Hepatic stellate cell (primary cell): ENCODE measurements at places on chromosomes 7 and 10.

- no peak for DNase-seq
Observed at GRCh38 chr10:109996225-109996624, 11.6 kb upstream of the ADD3 start.

DNA sequence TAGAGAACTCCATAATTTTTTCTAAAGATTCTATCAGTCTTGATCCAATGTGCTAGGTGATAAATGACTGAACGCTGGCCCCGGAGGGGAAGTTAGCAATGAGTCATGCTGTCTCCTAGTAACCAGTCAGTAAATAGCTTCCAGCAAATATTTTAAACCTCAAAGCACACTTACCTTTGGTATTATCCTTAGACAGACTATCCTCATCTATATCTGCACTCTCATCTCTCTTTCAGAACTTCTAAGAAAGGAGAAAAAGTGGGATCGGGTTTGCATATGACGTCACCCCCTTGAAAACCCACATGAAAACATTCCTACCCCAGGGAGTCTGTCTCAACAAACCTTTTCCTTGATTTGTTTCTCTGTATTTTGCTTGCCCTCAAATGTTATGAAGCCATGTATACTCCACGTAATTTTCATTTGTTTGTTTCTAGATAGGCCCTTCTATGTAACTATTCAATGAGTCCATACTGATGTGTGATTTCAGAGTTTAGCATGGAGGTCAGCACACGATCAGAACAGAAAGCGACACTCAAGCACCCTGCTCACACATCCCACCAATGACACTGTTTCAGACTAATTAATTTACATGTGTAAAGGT lies 174.9 kb upstream of the NRP1 start:
- peak; percentile 49 for DNase-seq

- no peak for DNase-seq
Observed at GRCh38 chr10:58054881-58055280, 212.8 kb downstream of the IPMK start.

GRCh38 chr10:116169782-116170445 lies 103.1 kb downstream of the GFRA1 start:
- no peak for DNase-seq

- DNase-seq: no peak
Observed at GRCh38 chr7:600149-601035, 80.7 kb upstream of the PDGFA start.

DNA sequence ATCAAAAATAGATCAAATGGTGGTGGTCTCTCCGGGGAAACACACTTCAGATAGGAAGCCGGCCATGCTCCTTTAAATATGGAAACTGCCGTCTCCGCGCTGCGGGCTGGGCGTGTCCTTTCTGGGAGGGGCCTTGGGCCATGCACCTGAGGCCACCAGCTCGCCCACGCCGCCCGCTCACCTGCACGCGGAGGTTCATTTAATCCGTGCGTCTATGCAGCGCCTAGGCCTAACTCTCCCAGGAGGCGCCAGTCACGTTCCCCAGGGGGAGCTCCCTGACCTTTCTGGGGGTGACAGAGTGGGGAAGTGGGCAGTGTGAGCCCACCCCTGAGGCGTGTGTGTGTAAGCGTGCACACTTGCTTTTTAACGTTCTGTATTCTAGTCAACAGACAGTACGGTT lies 64.0 kb downstream of the C10orf143 start:
- no peak for DNase-seq

DNA sequence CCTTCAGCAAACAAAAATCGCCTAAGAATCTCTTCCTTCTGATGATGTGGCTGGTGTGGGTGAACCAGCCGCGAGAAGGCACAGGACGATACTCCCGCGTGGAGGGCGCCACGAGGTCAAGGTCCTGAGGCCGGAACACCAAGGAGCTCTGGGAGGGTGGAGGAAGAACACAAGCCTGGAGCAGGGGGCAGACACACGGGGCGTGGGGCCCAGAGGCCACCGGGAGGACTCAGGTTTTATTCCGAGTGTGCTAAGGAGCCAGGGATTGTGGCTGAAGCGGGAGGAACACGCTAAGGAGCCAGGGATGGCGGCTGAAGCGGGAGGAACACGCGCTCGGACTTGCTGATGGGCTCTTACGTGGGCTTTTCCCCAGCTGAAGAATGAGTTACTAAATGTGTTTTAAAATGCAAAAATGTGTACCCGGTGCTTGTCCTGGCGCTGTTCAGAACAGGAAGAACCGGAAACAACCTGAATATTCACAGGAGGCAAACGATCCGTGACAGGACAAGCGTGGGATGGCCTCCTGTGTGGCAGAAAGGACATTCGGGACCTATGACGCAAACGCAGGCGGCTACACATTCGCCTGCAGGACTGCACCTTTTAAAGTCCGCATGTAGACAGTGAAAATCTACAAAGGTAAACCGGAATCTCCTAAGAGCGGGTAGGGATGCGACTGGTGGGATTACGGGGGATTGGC lies 64.0 kb downstream of the MAD1L1 start:
- DNase-seq: no peak

DNA sequence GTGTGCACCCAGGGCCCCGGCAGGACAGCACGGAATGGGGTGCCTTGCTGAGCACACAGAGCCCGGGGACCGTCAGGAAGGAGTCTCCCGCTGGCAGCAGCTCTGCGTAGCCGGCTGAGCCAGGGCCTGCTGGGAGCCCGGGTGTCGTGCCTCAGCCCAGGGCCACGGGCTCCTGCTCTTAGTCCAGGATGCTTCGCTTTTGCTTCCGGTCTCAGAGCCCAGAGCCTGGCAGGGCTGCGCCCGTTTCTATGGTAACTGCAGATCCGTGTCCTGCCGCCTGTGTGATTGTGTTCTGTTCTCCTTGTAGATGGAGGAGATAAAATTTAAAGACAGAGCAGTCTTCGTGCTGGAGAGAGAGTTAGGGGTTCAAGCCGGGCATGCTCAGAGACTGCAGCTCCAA lies 53.7 kb upstream of the DPYSL4 start:
- DNase-seq: no peak

GRCh38 chr10:36720895-36721294 lies 404.5 kb upstream of the ANKRD30A start:
- no peak for DNase-seq

- no peak for DNase-seq
Observed at GRCh38 chr7:149125189-149125862, 798 bp downstream of the ZNF425 start.

DNA sequence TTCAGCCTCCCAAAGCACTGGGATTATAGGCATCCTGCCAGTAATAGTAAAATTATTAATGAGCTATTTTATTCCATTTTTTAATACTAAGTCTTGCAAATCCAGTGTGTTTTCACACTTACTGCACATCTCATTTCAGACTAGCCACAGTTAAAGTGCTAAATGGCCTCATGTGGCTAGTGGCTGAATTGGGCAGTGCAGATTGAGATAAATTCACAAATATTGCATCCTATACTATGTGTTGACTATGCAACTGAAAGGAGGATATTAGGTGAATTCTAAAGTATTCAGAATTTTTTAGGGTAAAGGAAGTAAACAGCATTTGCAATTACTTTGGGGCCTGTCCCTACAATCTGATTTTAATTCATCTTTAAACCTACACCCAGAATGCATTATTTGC lies 10.2 kb downstream of the APBB1IP start:
- DNase-seq: no peak

DNA sequence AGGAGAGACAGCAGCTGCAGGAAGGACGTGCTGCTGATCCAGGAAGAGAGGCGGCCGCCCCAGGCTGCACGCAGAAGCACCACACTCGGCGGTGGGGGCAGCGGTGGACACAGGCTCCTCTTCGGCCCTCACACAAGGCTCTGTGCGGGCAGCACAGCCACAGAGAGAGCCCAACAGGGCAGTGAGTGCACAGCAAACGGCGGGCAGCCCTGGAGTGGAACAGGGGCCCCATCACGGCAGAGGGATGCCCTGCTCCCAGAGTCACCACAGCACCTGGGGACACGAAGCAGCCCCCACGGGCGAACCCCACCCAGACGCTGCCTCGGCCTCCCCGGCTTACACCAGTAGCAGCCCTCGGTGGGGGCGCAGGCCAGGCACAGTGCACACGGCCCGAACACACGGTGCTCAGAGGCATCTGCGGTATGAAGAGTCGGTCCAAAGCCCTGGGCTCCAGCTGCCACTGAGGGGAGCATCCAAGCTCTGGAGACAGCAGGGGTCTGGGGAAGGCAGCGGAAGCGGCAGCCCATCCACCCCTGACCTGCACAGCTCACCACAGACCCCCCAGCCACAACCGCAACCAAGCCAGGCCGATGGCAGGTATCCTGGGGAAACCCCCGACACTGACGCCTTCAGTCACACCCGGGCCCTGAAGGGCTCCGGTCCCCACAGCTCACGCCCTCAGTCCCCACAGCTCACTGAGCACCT lies 16.8 kb downstream of the NUDT1 start:
- DNase-seq: no peak

- no peak for DNase-seq
Observed at GRCh38 chr7:55189146-55189766, 170.4 kb downstream of the EGFR start.

- DNase-seq: no peak
Observed at GRCh38 chr7:155669717-155670505, 25.4 kb downstream of the RBM33 start.

DNA sequence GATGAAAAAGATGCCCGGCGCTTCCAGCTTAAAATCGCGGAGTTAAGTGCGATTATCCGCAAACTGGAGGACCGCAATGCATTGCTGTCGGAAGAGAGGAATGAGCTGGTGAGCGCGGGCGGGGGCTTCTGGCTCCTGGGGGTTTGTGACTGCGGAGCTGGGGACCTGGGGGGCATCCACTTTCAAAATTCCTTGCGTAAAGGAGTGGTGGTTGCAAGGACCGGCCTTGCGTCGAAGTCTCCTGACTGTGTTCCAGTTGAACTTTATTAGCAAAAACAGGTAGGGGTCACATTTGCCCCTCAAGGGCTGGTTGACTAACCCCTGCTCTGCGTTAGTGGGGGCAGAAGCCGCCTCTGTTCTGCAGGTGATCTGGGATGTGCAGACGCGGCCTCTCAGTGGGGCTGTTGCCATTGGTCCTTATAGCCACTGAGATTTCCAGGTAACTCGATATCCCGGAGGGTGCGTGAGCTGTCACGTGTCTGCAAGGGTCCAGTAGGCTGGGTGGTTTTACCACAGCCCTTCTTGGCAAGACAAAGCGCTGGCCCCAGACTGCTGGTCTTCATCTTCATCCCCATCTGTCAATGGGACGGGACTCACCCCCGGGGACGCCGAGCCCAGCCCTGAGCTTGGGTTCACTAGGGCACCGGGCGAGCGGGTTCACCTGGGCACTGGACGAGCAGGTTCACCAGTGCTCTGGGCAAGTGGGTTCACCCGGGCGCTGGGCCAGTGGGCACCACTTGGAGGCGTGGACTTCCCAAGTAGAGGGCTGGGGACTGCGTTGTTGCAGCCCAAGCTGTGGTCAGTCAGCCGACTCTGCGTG lies 51.5 kb upstream of the DPYSL4 start:
- no peak for DNase-seq

- no peak for DNase-seq
Observed at GRCh38 chr7:141754939-141755338, 9.0 kb upstream of the TAS2R3 start.

GRCh38 chr10:117398029-117398428 lies 22.8 kb upstream of the PDZD8 start:
- no peak for DNase-seq

DNA sequence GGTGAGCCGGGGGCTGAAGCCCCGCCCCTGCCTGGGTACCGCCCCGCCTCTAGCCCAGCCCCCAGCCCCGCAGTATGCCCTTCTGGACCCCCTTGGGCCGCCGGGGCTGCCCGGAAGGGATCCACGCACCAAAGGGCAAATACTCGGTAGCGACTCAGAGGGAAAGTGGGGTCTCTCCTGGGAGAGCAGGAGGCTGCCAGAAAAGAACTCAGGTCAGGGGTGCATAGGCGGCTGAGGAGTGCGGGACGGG lies 796 bp downstream of the FBXL15 start:
- DNase-seq: no peak

DNA sequence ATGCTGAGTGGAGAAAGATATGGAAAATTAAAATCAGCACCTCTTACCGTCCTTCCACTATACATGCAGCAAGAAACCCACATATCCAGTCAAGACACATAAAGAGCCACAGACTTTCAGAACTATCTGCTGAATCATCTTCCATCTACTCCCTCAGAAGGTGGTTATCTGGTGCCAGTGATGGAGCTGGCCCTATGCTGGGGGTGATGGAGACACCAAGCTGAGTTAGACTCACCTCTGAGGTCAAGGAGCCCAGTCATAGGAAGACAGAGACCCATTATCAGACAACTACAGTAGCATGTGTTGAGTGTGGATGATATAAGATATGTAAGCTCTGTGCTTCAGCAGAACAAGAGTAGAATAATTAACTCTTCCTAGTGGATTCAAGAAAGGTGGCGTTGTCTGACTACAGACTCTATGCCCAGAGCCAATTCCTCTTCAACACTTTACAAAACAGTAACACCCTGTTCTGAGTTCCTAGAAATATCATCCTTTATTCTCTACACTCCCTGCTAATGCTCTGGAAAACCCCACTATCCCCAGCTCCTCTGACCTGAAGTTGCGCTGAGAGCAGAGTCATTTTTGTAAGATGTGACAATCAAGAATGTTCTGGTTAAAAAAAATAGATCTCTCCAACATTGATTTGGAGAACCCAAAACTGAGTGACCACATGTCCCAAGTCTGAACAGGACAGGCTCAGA lies 14.3 kb downstream of the CYP3A5 start:
- DNase-seq: no peak

GRCh38 chr7:101635484-101635883 lies 6.4 kb upstream of the MYL10 start:
- DNase-seq: no peak

DNA sequence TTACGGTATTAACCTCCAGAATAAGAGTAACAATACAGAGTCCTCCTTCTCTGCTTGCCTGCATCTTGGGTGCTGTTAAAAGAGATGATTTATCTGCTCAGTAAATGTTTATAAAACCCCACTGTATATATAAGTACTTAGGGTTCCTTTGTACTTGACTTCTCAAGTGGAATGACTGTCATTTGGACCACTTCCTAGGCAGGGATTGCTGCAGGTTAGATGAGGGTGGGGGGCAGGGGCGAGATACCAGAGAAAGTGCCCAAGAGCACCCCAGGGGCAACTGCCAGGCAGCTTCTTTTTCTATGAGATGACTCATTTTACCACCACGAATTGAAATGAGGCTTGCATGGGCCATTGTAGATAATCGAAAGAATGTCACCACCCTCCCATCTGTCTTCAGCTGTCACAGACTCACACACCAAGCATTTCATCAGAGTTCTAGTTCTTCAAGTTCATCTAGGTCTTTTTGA lies 421.9 kb upstream of the GALNT17 start:
- DNase-seq: no peak

GRCh38 chr10:82409671-82410070 lies 534.7 kb downstream of the NRG3 start:
- no peak for DNase-seq

DNA sequence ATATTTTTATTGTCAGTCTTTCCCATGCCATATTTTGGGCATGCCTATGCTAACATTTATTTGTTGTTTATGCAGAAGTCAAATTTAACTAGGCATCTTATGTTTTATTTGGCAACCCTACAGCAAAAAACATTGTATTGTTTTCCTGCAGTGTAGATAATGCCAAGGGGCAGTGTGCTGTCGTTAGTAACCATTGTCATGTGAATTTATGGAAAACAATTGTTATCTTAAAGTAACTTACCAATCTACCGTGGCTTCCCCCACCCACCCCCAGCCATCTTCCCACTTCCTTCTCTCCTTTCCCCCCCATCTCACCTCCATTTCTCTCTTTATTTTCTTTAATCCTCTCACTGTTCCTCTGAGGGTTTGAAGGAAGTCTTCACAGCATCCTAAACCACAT lies 370.5 kb downstream of the ACTR3B start:
- no peak for DNase-seq

- DNase-seq: peak; percentile 11
Observed at GRCh38 chr7:137538361-137538762, 194.8 kb upstream of the PTN start.
